ENCODE measurements at places on chromosomes 1 and 21. TPM values are rescaled to one million over a fixed set of nuclear protein-coding genes. Genes with fewer than 3 reads are reported as not detected.

GRCh38 chr1:48619539-48619938, 147.5 kb upstream of the SPATA6 start:
- DNase-seq = peak; percentile 45

DNA sequence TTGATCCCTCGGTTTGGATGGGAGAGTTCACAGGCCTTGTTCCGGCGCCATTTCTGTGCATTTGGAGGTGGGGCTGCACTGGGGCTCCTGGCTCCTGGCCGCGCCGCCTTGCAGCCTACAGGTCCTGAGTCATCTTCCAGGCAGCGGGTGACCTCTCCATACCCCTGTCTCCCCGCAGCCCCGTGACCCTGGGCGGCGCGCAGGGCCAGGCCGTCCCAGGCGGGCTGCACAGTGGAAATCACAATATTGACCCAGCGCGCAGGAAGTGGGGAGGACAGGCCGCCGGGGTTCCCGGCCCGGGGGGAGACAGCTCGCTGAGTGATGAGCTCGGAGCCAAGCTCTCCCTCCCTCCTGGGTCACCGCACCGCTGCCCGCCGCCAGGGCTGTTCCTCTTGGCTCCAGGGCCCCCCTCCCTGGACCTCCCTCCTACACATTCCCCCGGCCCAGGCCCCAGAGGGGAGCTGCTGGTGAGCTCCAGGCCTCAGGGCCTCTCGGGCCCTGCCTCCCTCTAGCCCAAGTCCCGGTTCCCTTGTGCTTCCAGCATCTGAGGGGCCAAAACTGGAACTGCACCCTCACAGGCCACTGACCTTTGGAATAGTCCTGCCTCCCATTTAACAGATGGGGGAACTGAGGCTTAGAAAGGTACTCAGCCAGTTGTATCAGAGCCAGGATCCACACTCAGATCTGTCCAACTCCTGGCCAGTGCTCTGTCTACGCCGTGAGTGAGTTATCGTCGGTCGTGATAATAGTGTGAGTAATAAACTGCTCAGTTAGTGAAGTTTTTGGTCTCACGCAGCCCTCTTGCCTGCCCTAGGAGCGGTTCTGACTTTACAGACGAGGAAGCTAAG, 142.9 kb upstream of the WNT4 start:
- DNase-seq = no peak

Gene FAM3B
- 0.37 TPM for total RNA-seq

Gene S100A2
- total RNA-seq = 0.92 TPM

Gene SH2D1B
- total RNA-seq = 0.11 TPM

DNA sequence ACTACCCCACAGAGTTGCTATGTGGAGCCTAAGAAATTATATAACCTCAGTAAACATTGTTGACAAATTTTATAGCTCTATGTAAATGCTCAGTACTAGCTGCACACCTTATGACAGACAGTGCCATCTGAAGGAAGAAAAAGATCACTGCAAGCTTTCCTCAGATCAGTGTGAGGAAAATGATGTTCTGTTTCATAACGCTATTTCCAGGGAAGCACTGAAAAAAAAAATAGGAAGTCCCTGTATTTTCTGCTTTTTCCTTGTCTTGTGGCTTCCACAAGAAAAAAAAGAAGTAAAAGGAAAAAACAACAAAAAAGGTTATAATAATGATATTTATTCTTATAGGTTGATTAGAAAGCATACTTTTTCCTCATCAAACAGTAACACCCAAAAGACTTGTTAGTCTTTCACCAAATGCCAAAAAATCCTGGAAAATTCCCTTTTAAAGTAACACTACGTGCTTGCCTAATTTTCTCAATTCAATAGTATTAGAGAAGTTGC, 23.2 kb downstream of the LYST start:
- no peak for DNase-seq

Gene PLPPR5
- not detected for total RNA-seq

- peak; percentile 64 for DNase-seq
Measured at GRCh38 chr1:8879922-8880676, 1.6 kb upstream of the ENO1 start.

Gene GBP3
- total RNA-seq = 10.3 TPM

DNA sequence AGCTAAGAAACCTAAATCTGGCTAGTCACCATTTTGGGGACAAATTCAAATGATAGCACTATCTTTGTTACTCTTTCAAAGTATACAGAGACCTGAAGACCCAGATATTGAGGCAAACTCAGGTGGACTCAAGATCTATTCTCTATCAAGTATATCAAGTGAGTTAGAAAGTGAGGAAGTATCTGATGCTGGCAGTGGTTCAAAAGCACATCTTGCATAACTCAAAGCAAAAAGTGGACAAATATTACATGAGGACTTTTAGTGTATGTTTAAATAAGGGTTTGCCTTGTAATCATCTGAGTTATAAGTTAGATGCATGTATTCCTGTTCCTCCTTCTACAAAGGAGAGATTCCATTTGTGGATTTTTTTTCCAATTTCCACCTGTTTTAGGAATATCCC, 338.4 kb downstream of the DISC1 start:
- no peak for DNase-seq

GRCh38 chr1:191963286-191963685, 195.0 kb upstream of the RGS18 start:
- no peak for DNase-seq

Gene OR2T1
- not detected for total RNA-seq

GRCh38 chr1:55252942-55253589, 37.9 kb upstream of the USP24 start:
- DNase-seq = no peak

Gene UCK2
- total RNA-seq = 10.2 TPM

DNA sequence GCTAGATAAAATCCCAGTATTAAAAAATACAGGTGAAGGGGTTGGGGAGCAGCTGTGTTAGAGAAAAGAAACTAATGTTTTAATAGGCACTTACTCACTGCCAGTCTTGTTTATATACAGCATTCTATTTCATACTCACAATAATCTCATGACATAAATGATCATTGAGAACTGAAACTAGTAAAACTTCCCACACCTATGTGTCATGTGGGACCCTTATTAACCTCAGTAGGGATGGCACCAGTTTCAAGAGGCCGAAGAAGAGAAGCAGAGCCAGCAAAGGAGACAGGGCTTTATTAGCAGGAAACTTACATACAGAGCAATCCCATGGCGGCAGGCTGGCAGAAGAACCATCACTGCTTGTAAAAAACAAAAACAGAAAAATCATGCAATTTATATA, 48.8 kb upstream of the KCNH1 start:
- DNase-seq = no peak

DNA sequence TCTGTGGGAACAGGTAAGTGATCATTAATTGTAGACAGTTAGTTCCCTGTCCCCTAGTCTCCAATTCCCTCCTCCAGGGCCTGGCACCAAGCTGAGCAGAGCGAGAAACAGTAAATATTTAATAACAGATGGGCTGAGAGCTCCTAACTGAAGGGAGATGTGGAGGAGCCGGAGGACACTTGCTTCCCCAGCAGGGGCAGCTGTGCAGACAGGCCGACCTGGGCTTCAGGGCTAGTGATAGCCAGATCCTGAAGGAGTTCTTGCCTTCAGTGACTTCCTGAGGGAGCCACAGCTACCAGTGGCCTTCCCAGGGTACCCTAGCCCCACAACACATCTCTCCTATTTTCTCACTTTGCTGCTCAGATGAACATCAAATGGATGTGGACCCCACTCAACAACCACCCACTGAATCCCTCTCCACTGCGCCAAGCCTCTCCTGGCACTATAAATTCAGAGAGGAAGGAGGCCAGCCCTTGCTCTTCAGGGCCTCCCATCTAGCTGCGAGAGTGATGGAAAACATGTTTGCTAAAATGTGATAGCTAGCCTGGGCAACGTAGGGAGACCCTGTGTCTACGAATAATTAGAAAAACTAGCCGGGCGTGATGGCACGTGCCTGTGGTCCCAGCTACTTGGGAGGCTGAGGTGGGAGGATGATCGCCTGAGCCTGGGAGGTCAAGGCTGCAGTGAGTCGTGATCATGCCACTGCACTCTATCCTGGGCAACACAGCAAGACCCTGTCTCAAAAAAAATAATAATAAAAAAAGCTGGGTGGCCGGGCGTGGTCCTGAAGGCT, 26.9 kb upstream of the SYNC start:
- DNase-seq = no peak

Gene SYPL2
- 9.4 TPM for total RNA-seq

Gene BSND
- total RNA-seq = not detected

Gene PEAR1
- 8.4 TPM for total RNA-seq

Gene VASH2
- 1.0 TPM for total RNA-seq

GRCh38 chr1:94514095-94514727, 27.3 kb downstream of the F3 start:
- DNase-seq = no peak

Gene ADAR
- 66.2 TPM for total RNA-seq

DNA sequence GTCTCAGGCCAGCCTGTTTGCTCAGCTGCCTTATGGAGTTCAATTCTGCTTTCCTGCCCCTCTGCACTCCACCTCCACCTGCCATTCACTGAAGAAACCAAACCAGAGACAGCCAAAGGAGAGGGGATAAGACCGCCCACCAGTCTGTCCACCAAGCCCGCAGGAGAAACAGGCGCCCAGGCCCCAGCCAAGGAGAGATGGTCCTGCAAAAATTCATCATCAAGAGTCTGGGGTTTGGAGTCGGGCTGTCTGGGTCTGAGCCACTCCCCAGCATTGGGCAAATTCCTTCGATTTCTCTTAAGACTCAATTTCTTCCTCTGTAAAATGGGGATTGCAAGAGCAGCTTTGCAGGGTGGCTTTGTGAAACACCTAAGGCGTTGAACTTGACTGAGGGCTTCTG, 121.4 kb upstream of the RUNX3 start:
- DNase-seq = no peak

Gene TSTD1
- 31.5 TPM for total RNA-seq

DNA sequence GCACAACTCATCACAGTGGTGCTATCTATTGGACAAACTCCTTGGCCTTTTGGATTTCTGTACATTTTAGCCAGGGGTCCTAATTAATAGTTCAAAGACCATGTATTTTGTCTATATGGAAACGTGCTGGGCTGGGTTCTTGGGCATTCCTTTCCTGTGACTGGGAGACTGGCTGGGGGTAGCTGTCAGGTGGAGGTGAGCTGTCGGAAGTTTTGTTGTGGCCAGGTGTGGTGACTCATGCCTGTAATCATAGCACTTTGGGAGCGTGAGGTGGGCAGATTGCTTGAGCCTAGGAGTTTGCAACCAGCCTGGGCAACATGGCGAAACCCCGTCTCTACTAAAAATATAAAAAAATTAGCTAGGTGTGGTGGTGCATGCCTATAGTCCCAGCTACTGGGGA, 392.4 kb downstream of the RPS6KC1 start:
- no peak for DNase-seq

- DNase-seq = no peak
Measured at GRCh38 chr1:178593515-178593914, 80.6 kb downstream of the TEX35 start.

DNA sequence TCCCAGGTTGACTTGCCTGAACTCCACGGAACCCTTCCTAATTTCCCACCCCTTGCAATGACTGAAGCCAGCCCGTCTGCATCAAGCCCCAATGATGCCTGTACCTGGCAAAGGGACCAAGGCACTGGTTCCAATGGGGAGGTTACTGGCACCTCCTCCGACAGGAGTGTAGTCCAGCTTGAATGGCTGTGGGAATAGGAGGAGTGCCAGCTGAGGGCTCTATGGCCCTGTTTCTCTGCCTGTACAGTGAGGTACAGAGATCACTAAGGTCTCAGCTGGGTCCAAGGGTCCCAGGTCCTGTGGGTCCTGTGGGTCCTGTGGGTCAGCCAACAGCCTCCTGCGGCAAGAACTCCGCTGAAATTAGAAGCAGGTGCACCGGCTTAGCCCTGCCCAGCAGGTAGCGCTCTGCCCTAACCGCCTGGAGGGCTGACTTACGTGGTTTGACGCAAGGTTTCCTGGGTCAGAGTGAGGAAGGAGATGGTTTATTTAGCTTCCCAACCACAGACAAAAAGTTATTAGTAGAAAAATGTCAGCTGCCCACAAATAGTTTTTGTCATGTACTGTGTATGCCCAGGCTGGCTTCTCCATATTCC, 9.9 kb upstream of the SPRR4 start:
- no peak for DNase-seq

DNA sequence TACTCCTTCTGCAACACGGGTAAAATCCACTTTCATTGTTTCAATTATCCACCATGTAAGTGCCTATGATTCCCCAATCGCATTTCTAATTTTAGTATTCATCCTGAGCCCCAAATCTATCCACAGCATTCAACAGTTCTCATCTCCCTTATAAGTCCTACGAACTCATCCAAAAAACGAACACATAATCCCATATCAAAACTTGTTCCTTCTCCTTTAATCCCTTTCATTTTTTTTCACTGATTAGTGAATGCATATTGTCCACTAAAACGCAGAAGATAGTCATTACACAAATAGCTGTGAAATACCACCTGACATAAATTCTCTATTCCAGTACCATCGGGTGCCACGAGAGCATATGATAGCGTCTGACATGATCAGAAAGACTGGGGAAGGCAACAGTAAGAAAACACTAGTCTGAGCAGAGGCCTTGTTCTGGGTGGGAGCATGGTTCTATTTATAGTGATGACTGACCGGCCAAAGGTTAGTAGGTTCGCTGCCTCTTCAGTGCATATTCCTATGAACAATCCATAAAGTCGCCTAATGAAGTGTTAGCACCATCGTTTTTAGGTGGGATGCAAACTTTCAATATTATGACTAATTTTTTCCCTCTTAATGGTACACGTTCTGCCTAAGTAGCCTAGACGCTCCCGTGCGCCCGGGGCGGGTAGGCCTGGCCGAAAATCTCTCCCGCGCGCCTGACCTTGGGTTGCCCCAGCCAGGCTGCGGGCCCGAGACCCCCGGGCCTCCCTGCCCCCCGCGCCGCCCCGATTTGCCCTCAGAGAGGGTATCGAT, 648 bp downstream of the ATP5PF start:
- DNase-seq = peak; percentile 74

Gene GCSAML
- total RNA-seq = 0.09 TPM

DNA sequence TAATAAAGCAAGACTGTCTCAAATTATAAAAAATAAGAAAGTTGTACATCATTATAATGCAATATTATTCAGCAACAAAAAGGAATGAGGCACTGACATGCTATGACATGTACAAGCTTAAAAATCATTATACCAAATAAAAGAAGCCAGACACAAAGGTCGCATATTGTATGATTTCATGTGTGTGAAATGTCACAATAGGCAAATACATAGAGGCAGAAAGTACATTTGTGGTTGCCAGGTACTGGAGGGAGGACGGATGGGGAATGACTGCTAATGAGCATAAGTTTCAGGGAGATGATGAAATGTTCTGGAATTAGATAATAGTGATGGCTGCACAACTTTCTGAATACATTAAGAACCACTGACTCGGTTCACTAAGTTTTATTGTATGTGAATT, 73.6 kb upstream of the NBPF3 start:
- DNase-seq = no peak

DNA sequence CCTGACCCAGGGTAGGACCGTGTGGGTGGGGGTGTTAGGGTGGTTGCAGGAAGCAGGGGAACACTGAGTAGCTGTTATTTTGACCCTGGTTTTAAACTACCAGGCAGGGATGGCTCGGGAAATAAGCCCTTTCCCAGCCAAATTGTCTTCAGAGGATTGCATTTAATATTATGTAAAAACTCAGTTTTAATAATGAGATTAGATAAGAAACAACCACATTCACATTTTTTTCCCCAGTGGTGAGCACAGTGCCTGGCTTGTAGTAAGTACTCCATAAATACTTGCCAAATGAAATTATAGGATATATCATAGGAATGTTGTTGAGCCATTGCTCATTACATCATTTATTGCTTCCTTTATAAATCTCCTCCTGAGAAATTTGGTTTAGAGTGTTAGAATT, 3.1 kb upstream of the ACP6 start:
- no peak for DNase-seq

- DNase-seq = peak; percentile 28
Measured at GRCh38 chr1:184890539-184890973, 83.8 kb downstream of the NIBAN1 start.
